ENCODE measurements at places on chromosomes 2 and 18.

- no peak for DNase-seq
Measured at GRCh38 chr2:12262681-12263436, 453.9 kb upstream of the TRIB2 start.

DNA sequence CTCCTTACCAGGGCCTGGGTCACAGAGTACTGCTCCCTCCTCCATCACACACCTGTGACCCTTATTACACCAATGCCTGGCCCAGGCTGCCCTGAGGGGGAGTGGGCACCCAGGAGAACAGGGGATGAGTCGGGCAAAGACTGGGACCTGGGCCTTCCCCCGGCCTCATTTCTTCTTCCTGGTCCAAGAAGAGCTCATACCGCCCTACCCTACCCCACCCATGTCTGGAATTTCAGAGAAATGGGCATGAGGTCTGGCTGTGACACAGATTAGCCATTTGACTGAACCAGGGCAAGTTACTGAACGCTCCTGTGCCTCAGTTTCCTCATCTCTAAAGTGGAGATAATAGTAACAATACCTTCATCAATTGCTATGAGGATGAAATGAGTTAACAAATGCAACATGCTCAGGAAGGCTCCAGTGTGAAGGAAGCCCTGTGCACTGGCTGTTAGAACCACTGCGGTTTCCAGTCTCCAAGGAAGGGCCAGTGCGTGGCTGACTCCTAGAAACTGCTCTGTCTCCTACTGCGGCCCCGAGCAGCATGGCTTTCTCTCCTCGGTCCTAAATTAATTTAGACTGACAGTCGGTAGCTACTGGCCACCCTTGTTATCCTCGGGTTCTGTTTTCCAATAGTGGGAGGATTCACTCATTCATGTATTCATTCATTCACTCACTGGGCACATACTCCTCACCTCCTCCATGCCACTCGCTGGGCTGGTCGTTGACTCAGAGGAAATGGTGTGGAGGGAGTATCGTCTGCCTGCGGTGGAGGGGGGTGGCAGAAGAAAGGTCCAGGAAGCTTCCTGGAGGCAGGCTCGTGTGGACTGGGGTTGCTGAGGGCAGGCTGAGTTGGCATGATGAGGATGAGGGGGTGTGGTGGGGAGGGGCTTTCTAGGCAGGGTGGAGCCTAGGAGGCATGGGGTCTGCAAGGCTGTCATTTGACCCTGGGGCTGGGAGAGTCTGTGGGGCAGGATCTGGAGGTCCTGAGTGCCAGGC lies 175.6 kb downstream of the GLI2 start:
- no peak for DNase-seq

DNA sequence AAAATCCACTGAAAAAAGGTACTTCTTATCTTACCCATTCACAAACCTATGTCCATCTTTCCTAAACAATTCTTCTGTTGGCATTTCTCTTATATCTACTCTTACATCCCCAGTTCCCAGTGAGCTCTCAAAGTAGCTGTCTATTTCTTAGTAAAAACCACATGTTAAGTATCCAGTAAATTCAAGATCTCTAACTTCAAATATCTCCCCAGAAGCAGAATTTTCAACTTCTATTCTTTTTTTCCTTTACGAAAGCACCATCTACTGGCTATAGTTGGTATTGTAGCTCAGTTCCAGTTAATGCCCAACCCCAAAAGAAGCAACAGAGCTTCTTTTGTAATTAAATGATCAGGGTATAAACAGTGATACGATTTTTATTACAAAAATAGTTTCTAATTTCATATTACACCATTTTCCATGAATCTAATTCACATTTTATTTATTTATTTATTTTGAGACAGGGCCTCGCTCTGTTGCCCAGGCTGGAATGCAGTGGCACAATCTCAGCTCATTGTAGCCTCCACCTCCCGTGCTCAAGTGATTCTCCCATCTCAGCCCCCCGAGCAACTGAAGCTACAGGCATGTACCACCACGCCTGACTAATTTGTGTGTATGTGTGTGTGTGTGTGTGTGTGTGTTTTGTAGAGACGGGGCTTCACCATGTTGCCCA lies 28.5 kb downstream of the HRH4 start:
- DNase-seq: no peak

DNA sequence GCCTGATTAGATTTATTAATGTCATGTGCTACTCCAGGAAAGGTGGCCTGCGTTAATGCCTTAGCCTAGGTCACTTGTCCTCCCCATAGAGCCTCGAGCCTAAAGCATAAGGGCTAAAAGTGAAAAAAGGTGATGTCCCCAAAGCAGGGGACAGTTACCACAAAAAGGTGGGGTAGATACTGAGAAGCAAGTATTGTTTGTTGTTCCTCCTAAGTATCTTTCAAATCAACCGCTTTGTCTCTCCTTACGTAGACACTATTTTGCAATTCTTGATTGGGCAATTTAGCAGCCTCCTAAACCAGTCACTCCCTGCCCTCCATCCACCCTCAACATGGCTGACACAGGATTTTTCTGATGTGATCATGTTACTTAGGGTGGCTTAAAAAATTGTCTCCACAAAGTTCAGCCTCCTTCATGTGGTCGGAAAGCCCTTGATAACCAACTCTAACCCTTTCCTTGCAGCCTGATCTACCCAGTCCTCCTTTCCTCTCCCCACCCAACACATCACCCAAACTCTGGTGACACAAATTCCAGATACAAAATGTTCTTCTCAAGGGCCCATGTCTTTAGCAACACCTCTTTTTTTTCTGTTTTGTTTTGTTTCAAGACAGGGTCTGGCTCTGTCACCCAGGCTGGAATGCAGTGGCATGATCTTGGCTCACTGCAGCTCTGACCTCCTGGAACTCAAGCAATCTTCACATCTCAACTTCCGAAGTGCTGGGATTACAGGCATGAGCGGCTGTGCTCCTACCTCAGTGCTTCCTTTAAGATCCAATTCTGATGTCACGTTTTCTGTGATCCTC lies 6.9 kb downstream of the INHA start:
- DNase-seq: no peak

- no peak for DNase-seq
Measured at GRCh38 chr2:7672027-7672684, 754.9 kb downstream of the RNF144A start.
